ENCODE measurements at places on chromosomes 13 and 19.

DNA sequence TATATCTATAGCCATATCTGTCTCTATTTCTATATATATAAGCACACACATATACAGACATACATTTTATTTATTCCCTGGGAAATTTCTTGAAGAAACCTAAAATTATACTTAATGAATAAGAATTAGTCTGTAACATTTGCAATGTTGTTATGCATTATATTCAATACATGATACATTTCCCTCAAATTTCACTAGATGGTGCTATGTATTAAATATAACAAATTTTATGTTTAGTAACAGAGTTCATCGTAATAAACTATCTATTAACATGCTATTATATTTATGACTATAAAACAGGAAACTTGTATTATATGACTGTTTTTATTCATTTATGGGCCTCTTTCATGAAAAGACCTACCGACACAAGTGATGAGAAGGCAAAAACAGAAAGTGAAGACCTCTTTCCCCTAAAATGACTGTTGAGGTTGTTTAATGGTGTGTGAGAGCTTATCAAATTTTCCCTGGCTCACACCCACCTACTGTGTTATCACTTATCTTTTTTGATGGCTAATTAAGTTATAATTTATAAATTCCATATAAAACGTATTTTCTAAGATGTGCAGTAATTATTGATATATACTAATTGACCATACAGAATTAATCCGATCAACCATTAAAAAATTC lies 881.9 kb downstream of the SLITRK6 start:
- DNase-seq, result no peak

GRCh38 chr13:97202761-97203160 lies 19.4 kb upstream of the MBNL2 start:
- DNase-seq, result no peak

DNA sequence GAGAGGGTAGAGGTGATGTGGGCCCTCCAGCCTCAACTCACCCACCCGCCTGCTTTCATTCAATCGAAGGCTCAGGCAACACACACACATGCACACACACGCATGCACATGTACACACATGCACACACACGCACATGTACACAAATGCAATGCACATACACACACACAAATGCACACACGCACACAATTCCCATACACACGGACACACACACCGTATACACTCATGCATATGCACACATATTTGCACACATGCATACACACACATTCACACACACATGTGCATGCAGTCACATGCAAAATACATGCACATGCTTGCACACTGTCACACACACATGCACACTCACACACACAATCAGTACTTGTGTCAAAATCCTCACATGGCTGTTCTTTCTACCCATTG lies 55.9 kb upstream of the SPACA7 start:
- DNase-seq, result no peak

DNA sequence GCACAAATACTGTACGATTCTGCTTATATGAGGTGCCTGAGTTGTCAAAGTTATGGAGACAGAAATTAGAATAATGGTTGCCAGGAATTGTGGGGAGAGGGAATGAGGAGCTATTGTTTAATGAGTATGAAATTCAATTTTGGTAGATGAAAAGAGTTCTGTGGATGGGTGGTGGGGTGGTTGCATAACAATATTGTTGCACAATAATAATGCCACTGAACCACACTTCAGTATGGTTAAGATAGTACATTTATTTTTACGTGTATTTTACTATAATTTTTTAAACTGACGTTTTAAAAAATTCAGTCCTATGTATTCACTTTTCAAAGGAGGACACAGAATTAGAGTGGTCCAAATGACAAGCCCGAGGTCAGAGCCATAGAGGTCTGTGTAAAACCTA lies 1.8 kb upstream of the OXGR1 start:
- DNase-seq, result no peak

- DNase-seq, result no peak
Observed at GRCh38 chr13:46008631-46009030, 43.9 kb downstream of the ZC3H13 start.

DNA sequence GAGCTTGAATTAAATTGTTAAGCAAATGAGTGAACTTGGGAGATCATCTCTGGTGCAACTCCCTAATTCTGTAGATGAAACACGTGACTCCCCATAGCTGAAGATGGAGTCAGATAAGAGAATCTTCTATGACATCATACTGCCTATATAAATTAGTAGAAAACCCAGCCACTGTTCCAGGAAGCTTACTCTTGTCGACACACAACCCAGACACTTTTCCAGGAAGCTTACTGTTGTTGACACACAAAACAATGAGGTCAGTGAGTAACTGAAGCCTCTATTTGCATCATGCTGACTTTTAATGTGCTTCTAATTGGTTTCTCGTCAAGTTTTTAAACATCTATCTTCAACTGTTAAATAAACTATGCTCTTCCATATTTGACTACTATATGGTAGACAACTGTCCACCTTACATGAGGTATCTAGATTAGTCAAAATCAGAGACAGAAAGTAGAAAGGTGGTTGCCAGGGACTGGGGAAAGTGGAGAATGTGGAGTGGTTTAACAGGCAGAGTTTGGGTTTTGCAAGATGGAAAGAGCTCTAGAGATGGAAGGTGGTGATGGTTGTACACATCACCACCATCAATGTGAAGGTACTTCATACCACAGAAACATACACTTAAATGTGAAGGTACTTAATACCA lies 168.2 kb downstream of the FGF14 start:
- DNase-seq, result no peak

- DNase-seq, result no peak
Observed at GRCh38 chr13:92122186-92122853, 723.9 kb downstream of the GPC5 start.

GRCh38 chr13:45402641-45403040 lies 15.5 kb downstream of the SLC25A30 start:
- no peak for DNase-seq

DNA sequence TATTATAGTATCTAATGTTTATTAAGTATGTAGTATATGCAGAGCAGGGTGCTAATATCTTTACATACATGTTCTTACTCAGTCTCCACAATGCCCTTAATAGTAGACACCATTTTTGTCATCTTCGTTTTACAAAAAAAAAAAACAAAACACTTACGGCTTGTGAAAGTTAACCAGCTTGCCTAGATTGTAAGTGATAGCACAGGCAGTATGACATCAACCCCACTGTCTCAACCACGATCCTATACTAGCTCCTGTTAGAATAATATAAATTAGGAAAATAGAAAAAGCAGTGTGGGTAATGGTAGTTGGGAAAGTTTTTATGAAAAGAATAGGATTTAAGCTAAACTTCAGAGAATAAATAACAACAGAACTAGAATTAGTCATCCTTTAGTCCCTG lies 34.3 kb downstream of the MICU2 start:
- DNase-seq, result no peak

GRCh38 chr19:16897029-16897855 lies 8.4 kb downstream of the F2RL3 start:
- peak; percentile 96 for DNase-seq

DNA sequence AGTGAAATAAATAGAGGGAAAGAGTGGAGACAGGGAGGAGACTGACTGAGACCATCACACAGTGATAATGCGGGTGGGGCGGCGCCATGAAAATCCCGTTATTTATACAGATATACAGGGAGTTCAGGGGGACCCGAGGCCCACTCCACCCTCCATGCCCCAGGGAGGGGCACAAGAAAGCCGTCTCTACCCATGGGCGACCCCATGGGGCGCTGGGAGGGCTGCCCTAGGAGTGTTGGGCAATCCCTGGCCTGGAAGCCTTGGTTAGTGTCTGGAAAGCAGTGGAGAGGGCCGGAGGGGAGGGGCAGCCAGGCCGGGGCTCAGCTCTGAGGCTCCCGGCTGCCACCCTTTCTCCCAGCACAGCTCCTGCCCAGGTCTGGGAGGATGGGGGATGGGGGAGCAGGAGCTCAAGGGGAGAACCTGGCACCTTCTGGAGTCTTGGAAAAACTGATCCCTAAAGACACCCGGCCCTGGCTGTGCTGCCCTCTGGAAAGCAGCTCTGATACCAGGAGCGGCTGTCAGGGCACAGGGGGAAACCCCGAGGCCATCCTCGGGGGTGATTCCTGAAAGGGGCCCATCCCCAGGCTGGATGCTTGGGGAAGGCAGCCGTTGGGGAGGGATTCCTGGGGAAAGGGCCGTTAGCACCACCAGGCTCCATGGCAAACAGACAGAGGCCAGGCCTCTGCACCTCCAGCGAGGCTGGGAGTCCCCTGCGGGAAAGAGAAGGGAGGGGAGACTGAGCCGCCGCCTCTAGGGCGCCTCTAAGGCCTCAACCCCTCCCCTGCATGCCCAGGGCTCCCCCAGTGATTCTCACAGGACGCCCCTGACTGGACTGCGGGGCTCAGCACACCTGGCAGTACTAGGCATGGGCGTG lies 3.0 kb upstream of the PRKD2 start:
- no peak for DNase-seq

GRCh38 chr19:35757231-35757748 lies 461 bp upstream of the HSPB6 start:
- peak; percentile 25 for DNase-seq

DNA sequence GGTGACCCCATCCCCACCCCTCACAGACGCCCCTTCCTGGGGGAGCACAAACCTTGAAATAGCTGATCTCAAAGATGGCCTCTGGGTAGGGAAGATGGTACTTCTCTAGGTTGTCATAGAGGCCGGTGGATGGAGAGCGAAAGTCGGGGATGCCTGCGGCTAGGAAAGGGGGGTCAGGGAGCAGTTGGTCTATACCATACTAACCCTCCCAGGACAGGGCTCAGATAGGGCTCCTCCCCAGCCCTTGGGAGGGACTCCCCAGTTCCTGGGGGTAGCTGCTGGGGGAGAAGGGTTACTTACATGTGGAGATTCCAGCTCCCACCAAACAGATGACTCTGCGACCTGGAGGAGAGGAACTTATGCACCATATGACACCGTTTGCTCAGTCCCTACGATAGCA lies 9.6 kb downstream of the SIRT2 start:
- no peak for DNase-seq

GRCh38 chr13:43390619-43391018 lies 367.2 kb downstream of the DNAJC15 start:
- peak; percentile 23 for DNase-seq

- DNase-seq, result no peak
Observed at GRCh38 chr13:93903909-93904308, 575.6 kb downstream of the DCT start.

DNA sequence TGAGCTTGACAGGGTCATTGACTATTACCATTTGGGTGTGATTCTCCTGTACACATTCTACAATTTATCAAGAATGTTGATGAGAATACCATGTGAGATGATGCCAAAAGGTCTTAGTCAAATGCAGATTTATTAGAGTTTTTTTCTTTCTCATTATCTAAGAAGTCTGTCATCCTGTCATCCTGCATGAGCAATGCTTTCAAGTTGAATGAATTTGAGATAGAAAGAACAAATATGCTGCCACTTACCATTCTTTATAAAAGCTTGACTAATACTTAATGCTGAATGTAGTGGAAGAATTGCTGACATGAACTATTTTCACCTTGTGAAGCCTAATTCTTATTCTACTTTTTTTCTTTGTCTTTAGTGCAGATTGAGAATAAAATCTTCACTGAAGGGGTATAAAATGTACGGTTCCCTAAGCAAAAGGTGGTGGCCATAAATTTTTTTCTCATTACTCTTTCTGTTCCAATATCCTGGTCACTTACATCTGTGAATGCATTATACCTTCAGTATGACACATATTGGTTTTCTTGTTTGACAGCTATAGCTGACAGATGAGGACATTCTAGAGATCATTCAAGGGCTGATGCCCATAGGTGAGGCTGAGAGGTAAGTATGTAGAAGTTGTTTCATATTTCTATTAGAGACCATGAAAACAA lies 1434.7 kb downstream of the SLITRK1 start:
- no peak for DNase-seq

GRCh38 chr13:46181840-46182490 lies at the start of gene LCP1:
Gene LCP1, minus strand, starts transcription at chr13:46182177. Its CDS starts 22,515 bp downstream, at chr13:46159662.
- DNase-seq, result peak; percentile 75

- no peak for DNase-seq
Observed at GRCh38 chr19:33345163-33345562, 28.3 kb upstream of the CEBPG start.

DNA sequence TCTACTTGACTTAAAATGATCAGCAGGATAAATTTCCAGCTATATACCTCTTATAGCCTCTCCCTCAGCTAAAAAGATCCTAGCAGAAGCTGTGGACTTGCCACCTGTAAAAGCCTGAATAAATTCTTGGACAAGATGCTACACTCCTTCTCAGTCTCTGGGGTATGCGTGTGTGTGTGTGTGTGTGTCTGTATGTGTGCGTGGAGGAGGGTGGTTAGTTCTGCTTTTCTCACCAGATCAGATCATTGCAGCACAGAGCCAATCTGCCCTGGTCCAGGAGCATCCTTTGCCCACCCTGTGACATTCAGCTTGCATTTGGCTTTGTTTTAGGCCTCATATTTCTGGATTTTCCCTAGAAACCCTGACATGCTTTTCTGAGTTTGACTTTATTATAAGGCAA lies 438.3 kb downstream of the RFC3 start:
- no peak for DNase-seq

DNA sequence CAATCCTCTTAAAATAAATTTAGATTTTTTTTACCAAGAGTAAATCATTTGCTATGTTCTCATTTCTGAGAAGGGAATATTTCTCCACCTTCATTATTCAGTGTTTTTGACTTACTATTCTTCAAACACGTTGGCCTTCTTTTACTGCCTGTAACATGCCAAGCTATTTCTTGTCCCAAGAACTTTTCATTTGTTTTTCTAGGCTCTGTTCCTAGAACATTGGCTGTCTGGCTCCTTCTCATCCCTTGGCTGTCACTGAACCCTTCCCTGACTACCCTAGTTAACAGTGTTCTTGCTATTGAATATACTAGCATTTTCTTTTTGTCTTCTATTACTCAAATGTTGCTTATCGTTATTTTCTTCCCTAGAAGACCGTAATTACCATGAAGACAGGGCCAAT lies 248.1 kb downstream of the ITGBL1 start:
- no peak for DNase-seq

- no peak for DNase-seq
Observed at GRCh38 chr13:87999788-88000187, 328.6 kb downstream of the SLITRK5 start.

- DNase-seq, result no peak
Observed at GRCh38 chr13:80276371-80277289, 64.3 kb downstream of the SPRY2 start.

GRCh38 chr13:73767747-73768315 lies 366.4 kb downstream of the KLF12 start:
- DNase-seq, result no peak

GRCh38 chr13:49454388-49455006 lies 10.4 kb downstream of the SETDB2 start:
- peak; percentile 51 for DNase-seq

GRCh38 chr19:12666265-12667048 lies at the start of the genes MAN2B1 and WDR83:
Gene MAN2B1, minus strand, starts transcription at chr19:12666742. Its CDS starts 41 bp downstream, at chr19:12666701.
Gene WDR83, plus strand, starts transcription at chr19:12666807. Its CDS starts 2,984 bp downstream, at chr19:12669791.
- peak; percentile 94 for DNase-seq
